NCI-H524 treated with DMSO at 0.1 percent for 48 hours (cell line): ENCODE measurements at places on chromosomes 3 and 15.

- DNase-seq = no peak
Measured at GRCh38 chr15:54159012-54159411, 180.8 kb downstream of the UNC13C start.

GRCh38 chr3:62100282-62100989 lies 272.9 kb downstream of the FEZF2 start:
- no peak for DNase-seq

DNA sequence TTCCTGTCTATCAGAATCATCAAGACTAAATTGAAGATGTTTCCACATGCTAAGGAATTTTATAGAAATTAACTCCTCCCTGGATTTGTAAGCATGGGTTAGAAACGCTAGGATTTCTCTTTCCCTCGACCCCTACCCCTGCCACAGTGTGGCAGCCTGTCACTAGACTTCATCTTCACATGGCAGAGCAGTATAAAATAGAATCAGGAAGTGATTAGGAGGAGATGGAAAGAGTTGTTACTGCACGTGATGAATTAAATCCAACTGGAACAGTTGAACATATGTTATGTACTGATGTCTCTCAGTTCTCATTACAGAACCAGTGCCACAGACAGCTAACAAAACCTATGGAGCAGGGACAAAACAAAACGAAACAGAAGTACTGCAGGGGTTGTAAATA lies 130.0 kb upstream of the BNIP2 start:
- peak; percentile 82 for DNase-seq

GRCh38 chr15:50304836-50305235 lies 39.3 kb upstream of the HDC start:
- DNase-seq = no peak

DNA sequence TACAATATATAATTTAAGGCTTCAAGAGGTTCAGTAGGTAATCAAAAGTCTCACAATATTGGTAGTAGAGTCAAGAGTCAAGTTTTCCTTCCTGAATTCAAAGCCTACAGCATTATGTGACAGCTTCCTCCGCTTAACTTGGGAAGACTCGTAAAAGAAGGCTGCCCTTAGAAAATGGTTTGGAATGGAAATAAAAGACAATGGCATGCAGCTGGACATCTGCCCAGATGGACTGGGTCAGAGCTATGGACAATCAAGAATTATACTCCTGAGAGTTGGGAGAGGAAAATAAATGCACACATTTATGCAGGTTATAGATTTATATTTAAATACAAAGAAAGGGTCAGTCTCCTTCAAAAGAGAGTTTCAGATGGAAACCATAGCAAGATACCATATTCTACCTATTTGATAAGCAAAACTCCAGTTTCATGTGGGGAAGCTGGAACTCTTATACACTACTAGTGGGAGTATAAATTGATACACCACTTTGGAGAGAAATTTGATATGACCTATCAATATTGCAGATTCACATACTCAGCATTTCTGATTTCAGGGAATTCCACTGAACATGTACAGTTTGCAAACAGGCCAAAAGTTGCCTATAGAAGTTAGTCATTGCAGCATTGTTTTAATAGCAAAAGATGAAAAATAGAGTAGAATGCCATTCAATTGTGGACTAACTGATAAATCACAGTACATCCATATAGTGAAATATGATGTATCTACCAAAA lies 6.1 kb downstream of the CRYBG3 start:
- no peak for DNase-seq

DNA sequence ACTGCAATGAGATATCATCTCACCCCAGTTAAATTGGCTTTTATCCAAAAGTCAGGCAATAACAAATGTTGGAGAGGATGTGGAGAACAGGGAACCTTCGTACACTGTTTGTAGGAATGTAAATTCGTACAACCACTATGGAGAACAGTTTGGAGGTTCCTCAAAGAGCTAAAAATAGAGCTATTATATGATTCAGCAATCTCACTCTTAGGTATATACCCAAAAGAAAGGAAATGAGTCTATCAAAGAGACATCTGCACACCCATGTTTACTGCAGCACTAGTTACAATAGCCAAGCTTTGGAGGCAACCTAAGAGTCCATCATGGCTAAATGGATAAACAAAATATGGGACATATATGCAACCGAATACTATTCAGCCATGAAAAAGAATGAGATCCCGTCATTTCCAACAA lies 68.0 kb upstream of the HES1 start:
- DNase-seq = no peak

DNA sequence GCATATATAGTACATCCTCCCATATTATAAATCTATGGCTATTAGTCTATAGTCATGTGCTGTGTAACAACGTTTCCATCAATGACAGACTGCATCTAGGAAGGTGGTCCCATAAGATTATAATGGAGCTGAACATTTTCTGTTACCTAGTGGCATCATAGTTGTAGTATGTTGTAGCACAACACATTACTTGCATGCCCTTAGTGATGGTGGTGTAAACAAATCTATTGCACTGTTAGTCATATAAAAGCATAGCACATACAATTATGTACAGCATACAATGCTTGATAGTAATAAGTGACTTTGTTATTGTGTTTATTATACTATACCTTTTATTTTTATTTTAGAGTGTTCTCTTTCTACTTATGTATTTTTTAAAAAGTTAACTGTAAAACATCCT lies 37.4 kb upstream of the TNFSF10 start:
- no peak for DNase-seq

GRCh38 chr3:115217678-115218451 lies 70.8 kb upstream of the ZBTB20 start:
- DNase-seq = peak; percentile 6

- no peak for DNase-seq
Measured at GRCh38 chr15:40886586-40886985, 7.7 kb upstream of the VPS18 start.

DNA sequence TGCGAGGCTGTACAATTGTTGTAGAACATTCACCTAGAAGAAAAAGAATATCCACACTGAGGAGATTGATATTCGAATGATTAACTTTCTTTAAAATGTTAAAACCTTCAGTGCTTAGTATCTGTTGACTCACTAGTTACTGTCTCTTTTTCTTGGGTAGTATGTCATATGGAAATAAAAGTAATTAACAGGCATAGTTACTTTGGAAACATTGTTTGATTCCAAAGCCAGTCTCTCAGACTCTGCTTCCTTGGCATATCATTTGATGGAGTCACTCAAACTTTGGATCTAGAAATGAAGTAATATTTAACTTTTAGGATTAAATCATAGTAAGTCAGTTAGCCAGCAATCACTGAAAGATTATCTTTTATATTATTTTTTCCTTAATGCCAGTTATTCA lies 63.4 kb downstream of the MAP2K5 start:
- DNase-seq = no peak

GRCh38 chr3:17469520-17469919 lies 272.9 kb downstream of the TBC1D5 start:
- no peak for DNase-seq
